H4 (cell line): ENCODE measurements at places on chromosomes 13 and 19. TPM values are rescaled to one million over a fixed set of nuclear protein-coding genes. Genes with fewer than 3 reads are reported as not detected.

The CYP4F2 gene
- total RNA-seq = 0.70 and 3.8 TPM in 2 replicates

The IGSF23 gene
- not detected in 2 replicates for total RNA-seq

The IGFLR1 gene
- 6.2 and 31.2 TPM in 2 replicates for total RNA-seq

The FAM83E gene
- total RNA-seq = 0.06 and 1.6 TPM in 2 replicates

The ZNF577 gene
- 4.0 and 5.1 TPM in 2 replicates for total RNA-seq

The EPSTI1 gene
- total RNA-seq = 5.4 and 6.0 TPM in 2 replicates

The COG6 gene
- total RNA-seq = 9.4 and 12.0 TPM in 2 replicates

The SMIM44 gene
- not detected in 2 replicates for total RNA-seq
